ENCODE measurements at places on chromosomes 4 and X.

GRCh38 chr4:113837397-113837796 lies 75.9 kb upstream of the CAMK2D start:
- no peak for DNase-seq

DNA sequence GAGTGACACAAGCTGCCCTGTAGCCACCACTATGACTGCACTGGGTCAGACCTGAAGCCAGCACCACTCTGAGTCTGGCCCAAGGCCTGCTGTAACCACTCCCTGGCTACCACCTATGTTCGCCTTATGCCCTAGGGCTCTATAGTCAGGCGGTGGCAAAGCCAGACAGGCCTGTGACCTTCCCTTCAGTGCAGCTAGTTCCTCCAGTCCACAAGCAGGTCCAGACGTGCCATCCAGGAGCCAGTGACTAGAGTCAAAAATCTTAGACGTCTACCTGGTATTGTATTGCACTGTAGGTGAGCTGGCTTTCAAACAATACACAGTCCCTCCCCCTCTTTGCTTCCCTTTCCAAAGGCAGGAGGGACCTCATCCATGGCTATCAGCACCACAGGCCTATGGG lies 54.0 kb upstream of the RNF128 start:
- no peak for DNase-seq

GRCh38 chr4:81207828-81208227 lies 7.2 kb downstream of the PRKG2 start:
- DNase-seq: no peak

- DNase-seq: no peak
Measured at GRCh38 chrX:2732076-2732475, 19.8 kb upstream of the XG start.

GRCh38 chr4:52932591-52933470 lies 70.7 kb downstream of the RASL11B start:
- DNase-seq: no peak

GRCh38 chr4:39518484-39518883 lies 8.8 kb downstream of the UGDH start:
- DNase-seq: no peak

- DNase-seq: no peak
Measured at GRCh38 chrX:46444011-46444410, 101.2 kb downstream of the ZNF674 start.

DNA sequence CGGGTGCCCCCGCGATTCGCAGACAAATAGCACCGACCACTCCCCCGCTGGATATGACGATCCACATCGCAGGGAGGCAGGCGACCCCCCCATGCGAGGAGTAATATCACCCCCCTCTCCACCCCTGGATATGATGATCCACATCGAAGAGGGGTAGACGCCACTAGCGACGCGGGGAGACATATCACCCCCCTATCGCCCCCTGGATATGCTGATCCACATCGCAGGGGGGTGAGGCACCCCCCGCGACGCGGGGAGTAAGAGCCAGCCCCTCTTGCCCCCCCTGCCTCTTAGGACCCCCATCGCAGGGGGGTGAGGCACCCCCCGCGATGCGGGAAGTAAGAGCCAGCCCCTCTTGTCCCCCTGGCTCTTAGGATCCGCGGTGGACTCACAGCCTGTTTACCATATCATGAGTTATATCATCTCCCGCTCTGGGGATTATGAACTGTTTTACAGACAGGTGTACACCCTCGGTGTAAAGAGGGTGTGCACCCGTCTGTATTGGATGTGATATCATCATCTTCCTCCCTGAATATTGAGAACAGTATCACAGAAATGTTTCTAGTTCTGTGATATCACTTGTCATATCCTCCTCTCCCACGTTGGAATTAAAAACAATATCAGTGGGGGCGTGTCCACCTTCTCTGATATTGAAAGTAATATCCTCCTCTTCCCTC lies 22.7 kb upstream of the DRD5 start:
- DNase-seq: no peak

GRCh38 chrX:68724531-68725020 lies 77.1 kb downstream of the STARD8 start:
- no peak for DNase-seq

- no peak for DNase-seq
Measured at GRCh38 chr4:24748758-24749350, 46.5 kb upstream of the SOD3 start.

DNA sequence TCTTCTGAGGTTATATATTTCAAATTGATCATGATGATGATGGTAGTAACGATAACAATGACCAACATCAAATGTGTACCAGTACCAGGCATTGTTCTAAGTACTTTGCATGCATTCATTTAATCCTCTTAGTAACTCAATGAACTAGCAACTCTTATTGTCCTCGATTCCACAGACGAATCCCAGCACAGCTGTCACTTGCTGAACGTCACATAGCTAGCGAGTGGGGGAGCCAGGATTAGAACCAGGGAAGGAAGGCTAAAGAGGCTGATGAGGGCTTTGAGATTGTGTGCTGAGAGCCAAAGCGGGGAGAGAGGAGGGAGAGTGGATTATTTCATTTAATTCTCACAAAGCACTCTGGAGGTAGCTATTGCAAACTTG lies 103.6 kb downstream of the PHOX2B start:
- DNase-seq: no peak

DNA sequence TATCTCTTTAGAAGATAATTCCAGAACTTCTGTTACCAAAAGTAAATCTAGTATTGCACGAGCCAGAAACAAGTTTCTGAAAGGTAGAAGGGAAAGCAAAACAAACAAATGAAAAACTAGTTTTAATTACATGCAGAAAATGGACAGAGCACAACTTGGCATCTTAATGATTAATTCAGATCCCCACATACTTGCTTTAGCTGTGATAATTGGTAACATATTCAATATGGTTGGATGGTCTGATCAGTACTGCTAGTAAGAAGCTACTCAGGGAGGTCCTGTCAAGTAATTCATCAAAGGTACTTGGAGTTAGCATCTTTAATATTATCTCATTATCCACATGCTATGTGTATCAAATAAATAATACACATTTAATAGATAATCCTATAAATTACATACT lies 204.3 kb downstream of the TRAM1L1 start:
- no peak for DNase-seq

- DNase-seq: no peak
Measured at GRCh38 chr4:173174594-173175012, 6.0 kb downstream of the GALNT7 start.

- no peak for DNase-seq
Measured at GRCh38 chr4:98905839-98906238, 23.1 kb downstream of the EIF4E start.

GRCh38 chr4:89152972-89153371 lies 41.6 kb downstream of the TIGD2 start:
- DNase-seq: no peak

- DNase-seq: no peak
Measured at GRCh38 chr4:147836807-147837206, 104.9 kb downstream of the ARHGAP10 start.

DNA sequence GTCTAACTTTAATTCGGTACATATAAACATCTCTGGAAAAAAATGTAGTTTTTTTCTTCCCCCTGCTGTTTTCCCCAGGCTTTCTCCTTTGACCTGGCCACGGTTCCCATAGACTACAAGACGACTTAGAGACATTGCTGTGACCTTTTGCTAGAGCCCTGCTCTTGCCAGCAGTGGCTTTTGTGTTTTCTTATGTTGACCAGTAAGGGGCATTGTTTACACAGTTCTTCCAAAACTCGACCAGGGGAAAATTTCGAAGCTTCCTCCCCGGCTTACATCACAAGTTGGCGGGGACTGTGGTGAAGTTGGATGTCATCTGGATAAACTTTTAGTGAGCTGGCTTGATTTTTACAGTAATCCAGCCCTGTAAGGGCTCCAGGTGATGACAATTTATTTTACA lies 9.3 kb downstream of the CCDC160 start:
- no peak for DNase-seq

- no peak for DNase-seq
Measured at GRCh38 chrX:574251-574650, 56.3 kb upstream of the SHOX start.

- DNase-seq: no peak
Measured at GRCh38 chr4:107069049-107069448, 32.9 kb upstream of the DKK2 start.

DNA sequence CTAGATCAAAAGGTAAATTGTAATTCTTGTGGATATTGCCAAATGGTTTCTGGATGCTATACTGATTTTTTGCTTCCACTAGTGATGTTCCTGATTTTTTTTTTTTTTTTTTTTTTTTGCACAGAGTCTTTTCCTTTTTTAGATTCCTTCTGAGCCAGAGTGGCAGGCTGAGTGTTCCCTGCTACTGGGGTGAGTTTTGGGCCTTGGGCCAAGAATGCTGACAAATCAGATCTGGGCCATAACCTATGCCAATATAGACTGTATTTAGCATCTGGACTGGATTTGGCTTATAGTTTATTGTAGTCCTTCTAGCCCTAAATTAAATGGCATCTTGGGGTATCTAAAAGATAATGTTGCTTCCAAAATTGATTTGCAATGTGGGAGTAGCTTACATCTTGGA lies 52.8 kb downstream of the REPS2 start:
- DNase-seq: no peak

DNA sequence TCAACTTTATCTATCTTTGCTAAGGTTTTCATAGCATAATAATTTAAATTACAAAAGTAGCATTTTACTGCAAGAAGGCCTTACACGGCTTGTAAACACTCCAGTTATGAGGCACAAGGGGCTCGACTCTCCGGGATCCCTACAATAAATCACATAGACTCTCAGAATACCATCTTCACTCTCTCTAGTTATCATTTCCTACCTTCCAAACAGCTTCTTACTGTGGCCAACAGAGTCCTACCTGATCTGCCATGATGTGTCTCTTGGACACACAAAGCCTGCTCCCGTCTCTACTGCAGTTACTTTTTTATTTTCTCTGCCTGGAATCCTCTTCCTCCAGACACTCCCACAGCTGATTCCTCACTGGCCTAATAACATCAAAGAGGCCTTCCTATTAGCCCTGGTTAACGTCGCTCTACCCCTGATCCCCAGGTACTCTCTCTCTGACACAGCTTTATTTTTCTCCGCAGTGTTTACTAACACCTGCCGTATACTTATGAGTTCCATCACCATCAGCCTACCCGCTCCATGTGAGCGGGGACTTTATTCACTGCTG lies 559.6 kb upstream of the DIPK2B start:
- DNase-seq: no peak

DNA sequence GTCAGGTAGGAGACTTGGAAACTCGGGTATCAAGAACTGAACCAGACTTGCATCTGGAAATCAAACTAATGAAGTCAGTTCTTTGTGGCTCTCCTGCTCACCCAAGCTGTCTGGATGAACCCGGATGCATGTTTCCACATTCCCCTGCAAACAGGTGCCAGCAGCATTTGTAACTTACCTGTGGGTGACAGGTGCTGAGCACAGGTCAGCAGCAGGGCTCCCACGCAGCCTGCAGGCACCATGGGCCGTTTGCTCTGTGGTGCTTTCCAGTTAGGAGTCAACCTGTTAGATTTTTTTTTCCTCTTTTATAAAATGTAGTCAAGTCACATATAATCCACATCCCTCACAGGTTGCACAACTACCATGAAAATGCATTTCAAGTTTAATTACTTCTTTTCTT lies 385.6 kb upstream of the ADGRL3 start:
- no peak for DNase-seq

GRCh38 chr4:27490766-27491165 lies 630.1 kb downstream of the STIM2 start:
- DNase-seq: no peak

DNA sequence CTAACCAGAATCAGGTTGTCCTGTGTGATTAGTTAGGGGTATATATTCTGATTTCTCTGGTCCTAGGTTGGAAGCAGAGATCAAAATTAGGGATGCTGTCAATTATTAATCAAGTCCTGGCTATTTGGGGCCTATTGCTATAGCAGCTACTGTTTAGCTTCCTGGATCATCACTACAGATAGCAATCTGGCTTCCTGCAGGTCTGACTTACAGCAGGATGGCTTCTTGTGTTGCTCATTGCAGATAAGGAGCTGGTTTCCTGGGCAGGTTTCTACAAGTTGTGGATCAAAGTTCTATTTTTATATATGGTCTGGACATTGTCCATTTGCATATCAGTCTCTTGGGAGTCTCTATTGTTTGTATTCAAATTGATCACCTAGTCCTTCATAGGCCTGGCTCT lies 57.7 kb upstream of the C4orf54 start:
- DNase-seq: no peak

GRCh38 chr4:87066403-87067123 lies 131.8 kb downstream of the AFF1 start:
- no peak for DNase-seq

- no peak for DNase-seq
Measured at GRCh38 chrX:38558686-38559085, 2.7 kb upstream of the TSPAN7 start.

- DNase-seq: no peak
Measured at GRCh38 chr4:2923141-2923551, 40.1 kb downstream of the NOP14 start.

- DNase-seq: no peak
Measured at GRCh38 chrX:46180258-46180687, 364.9 kb downstream of the ZNF674 start.

GRCh38 chr4:111639120-111639690 lies 506.0 kb upstream of the FAM241A start:
- no peak for DNase-seq

DNA sequence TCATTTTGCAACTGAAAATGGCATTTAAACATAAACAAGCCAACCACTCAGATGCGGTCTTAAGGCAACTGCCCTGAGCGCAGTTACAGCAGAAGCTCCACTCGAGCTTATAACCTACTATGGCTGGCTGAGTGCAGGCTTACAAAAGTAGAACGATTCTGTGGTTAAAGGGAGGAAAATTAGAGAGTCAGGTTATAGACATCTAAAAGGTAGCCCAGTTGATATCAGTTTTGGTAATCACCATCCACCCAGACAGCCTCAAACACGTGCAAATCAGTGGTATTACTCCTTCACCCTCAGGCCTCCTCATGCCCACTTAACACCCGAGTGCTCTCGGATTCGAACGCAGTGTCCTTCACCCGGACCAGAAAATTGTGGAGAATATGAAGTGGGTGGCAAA lies 3.1 kb downstream of the LEF1 start:
- no peak for DNase-seq

DNA sequence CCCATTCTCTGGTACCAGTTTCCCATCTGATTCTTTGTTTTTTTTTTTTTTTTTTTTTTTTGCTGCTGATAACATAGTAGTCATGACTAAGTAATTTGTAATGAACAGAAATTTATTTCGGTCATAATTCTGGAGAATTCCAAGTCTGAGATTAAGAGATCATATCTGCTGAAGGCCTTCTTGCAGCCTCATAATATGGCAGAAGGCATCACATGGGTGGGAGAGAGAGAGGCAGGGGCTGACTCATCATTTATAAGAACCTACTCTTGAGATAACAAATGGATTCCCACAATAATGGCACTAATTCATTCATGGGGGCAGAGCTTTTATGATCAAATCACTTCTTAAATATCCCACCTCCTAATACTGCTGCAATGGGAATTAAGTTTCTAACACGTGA lies 1034.3 kb downstream of the STIM2 start:
- DNase-seq: no peak

DNA sequence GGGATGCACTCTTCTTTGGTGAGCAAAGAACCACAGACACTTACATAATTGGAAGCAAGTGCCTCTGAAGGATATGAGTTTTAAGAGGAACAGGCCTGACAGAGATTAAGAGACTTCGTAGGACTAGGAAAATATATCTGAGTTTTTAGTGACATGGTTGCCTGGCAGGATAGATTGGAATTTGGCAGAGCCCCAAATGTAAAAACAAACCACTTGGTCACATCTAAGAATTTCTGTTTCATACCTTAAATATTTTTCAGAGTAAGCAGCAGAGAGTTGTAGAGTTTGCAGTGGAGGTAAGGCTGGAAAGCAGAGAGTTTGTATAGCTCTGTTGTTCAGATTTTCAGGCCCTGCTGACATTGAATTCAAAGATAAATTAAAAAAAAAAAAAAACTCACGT lies 150.1 kb upstream of the MAGEB2 start:
- DNase-seq: no peak

All from activated CD8-positive, alpha-beta memory T cell treated with anti-CD3 and anti-CD28 coated beads for 1 hour (primary cell).